Activated CD8-positive, alpha-beta memory T cell treated with anti-CD3 and anti-CD28 coated beads for 1 hour (primary cell): ENCODE measurements at places on chromosomes 1 and 21.

DNA sequence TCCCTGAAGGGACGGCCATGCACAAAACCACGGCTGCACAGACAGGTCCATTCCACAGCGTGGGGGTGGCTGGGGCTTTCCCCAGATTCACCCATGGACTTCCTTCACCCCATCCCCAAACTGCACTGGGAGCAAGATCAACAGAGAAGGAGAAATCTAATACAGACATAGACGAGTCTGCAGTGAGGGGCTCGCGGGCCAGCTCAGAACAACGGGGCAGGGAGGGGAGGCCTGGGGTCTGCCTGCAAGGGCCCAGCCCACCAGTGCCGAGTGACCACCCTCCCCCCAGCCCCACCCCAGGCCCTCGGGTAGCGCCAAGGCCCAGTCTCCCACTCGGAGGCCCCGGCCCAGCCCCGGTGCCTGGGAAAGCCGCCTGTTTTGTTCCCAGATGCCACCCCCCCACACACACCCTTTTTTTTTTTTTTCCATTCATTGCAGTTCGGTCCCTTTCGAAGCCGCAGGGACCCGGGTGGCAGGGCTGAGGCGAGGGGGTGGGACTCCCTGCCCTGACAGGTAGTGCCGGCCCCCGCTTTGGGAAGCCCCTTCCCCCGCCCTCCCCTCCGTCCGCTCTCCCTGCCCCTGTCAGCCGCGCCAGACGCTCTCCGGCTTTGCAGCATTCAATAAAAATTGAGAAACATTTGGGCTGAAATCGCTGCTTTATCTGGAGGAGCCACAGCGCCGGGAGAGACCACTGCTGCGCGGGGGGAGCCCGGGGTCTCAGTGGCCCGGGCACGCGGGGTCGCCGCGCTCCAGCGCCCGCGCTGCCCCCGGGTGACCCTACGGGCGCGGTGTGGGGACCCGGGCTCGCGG lies 543 bp upstream of the EPHB2 start:
- DNase-seq: no peak

- no peak for DNase-seq
These were observed 19.9 kb downstream of the ACOT11 start for GRCh38 chr1:54567961-54568360.

GRCh38 chr21:16353764-16354163 lies 624.0 kb downstream of the USP25 start:
- DNase-seq: no peak

DNA sequence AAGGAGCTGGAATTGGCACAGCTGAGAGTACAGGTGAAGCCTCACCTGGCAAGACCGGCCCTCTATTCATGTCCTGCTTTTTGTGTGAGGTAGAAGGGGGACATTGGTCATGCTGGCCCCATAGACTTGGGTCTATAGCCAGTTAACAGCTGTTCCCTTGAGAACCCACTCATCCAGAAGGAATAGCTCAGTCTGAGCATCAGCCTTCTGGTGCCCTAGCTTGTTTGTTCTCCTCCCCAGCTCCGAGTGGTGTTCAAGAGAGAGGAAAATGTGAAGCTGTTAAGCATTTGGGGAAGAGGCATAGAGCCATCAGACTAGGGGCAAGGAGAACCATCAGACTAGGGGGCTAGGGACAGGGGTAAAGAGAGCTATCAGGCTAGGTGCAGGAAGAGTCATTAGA lies 290.9 kb downstream of the SIPA1L2 start:
- no peak for DNase-seq

DNA sequence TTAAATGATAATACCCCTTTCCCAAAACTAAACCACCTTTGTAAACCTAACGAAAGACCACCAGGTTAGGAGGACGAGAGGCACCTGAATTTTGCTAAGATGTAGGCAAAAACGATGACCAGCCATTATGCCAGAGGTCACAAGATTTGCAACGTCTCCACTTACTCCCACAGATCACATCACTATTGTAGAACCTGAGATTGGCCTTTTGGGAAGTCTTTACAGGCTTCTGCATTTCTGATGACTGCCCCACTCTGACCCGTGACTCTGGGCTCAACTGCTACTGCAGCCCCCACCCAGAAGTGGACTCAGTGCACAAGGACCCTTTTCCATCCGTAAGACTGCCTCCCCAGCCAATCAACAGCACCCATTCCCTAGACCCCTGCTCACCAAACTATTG lies 36.4 kb upstream of the COL6A2 start:
- no peak for DNase-seq

GRCh38 chr1:206508956-206509355 lies 1.6 kb downstream of the RASSF5 start:
- no peak for DNase-seq

- DNase-seq: no peak
These were observed 1279.6 kb downstream of the KCNT2 start for GRCh38 chr1:195328681-195329080.

DNA sequence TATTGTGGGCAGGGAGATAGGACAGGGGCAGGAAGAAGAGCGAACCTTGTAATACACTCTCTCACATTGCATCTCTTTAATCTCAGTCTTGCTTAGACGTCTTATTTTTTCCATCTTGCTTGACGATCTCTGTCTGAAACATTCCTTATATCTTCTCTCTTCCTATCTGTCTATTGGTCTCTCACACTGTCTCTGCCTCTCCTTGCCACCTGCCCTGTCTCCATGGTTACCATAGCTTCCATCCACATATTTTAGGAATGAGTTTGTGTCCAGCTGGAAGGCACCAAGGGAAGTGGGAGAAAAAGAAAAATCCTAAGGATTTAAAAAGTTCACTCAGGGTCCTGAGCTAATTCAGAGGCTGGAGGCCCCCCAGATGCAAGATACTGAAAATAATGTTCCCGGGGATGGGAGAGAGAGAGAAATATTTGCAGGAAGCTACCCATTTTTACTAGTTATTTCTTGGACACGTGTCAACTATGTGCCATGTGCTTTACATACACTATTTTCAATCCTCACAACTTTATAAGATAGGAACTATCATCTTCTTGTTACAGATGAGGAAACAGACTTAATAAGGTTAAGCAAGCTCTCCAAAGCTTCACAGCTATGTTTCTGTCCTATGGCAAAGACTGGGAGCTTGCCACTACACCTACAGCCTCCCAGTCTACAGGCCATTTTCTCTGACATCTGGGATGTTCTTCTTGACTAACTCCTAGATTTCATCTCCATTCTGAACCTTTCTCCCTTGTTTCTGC lies 933 bp downstream of the ANKRD34A start:
- no peak for DNase-seq

DNA sequence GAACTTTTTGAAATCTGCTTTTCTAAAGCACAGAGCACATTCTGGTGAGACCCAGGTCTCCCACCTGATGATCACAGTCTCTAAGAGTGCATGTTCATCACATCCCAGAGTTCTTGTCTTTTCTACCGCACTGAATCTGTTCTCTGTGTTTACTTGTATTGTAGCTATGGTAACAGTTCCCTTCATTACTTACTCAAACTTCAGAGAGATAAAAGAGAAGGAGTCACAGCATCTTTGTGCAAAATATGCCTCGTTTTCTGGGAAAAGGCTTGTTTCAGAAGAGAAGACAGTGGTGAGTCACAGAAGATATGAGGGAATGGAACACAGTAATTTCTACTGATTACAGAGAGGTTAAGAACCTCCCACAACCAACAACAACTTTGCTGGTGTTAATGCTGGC lies 580.6 kb downstream of the PLA2G4A start:
- DNase-seq: no peak

GRCh38 chr1:59814901-59815825 lies at the start of gene HOOK1:
Gene HOOK1 (plus strand): TSS chr1:59814949. CDS start chr1:59815118, 169 bp downstream.
- no peak for DNase-seq

DNA sequence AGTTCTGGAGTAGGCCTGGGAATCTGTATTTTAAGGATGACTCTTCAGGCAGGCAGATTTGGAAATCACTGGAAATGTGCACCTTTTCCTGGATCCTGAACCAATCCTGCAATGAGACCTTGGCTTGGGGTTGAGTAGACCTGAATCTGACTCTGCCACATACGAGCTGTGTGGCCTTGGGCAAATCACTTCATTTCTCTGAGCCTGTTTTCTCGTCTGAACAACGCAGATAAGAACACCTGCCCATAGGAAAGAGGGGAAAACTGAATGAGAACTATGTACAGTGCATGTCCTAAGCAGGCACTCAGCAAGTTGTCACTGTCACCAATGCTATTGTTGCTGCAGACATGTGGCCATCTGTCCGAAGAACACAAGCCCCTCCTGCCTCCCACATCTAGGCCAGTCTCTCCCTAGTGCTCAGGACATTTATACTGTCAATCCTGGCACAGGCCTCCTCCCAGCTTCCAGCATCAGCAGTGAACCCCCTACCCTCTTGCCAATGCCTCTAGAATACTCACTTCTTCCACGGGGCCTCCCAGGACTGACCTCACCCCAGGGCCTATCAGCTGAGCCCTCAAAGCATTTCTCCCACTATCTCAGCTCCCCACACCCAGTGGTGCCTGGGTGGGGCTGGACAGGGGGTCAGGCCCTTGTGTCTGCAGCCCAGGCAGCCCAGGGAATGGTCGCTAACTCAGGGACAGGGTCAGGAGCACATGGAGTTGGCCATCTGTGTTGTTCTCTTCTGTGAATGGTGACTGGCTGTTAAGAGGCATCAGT lies 88.8 kb upstream of the ZBTB40 start:
- no peak for DNase-seq

DNA sequence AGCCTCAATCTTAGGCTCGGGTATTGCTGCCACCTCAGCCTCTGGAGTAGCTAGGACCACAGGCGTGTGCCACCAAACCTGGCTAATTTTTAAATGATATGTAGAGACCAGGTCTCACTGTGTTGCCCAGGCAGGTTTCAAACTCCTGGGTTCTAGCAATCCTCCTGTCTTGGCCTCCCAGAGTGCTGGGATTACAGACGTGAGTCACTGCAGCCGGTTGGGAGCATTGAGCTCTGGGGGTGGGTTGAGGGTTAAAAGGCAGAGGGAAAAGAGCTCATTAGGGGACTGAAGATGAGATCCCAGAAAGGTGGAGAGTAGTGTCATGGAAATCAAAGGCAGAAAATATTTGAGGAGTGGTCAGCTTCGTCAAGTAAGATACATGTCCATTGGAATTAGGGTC lies 7.1 kb downstream of the RAD54L start:
- DNase-seq: no peak

DNA sequence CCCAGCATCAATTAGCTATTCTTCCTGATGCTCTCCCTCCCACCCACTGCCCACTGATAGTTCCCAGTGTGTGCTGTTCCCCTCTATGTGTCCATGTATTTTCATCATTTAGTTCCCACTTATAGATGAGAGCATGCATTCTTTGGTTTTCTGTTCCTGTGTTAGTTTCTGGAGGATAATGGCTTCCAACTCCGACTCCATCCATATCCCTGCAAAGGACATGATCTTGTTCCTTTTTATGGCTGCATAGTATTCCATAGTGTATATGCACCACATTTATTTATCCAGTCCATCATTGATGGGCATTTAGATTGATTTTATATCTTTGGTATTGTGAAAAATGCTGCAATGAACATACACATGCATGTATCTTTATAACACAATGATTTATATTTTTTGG lies 30.2 kb downstream of the DISC1 start:
- no peak for DNase-seq

- DNase-seq: no peak
These were observed 14.2 kb downstream of the ABCA4 start for GRCh38 chr1:94106716-94107115.

GRCh38 chr1:223089250-223089649 lies 53.8 kb downstream of the TLR5 start:
- DNase-seq: no peak

DNA sequence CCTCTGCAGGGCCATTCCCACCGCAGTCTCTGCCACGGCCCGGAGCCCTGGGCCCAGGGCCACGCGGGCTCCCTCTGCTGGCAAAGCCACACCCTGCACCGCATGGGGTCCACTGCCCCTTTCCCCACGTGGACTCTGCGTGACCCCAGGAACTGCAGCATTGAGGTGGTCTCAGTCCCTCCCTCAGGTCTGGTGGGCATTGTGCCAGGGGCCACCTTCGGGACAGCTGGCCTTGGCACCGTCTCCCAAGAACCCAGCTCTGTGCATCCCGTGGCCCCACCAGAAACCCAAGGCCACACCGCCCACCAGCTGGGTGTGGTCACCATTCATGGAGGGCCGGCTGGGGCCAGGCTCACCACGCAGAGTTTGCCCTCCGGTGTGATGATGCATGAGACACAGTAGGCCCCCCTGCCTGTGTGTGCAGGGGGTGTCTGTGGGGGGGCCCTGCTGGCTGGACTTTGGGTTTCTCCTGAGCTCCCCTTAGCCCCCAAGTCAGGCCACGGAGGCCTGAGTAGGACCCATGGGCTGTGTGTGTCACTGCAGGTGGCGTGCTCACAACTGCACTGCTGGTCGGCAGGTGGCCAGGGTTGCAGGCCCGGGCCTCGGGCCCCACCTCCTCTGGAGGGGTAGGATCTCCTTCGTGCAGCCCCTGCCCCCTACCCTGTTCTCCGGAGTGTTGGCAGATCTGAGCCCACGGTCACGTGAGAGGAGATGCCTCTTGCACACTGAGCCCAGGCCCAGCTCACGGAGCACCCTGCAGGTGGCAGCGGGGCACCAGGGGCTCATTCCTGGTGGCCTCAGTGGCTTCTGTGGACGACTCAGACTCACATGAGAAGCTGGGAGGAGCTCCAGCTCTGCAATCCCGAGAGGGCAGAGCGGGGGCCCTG lies 5.8 kb downstream of the VWA1 start:
- DNase-seq: no peak

- no peak for DNase-seq
These were observed 280.8 kb upstream of the DPYD start for GRCh38 chr1:98201666-98202081.

- no peak for DNase-seq
These were observed 10.0 kb downstream of the ADAMTS1 start for GRCh38 chr21:26835027-26835713.

- DNase-seq: peak; percentile 1
These were observed 499.2 kb downstream of the OMA1 start for GRCh38 chr1:58047265-58047858.

GRCh38 chr1:68112835-68113243 lies 62.4 kb upstream of the DIRAS3 start:
- DNase-seq: no peak

DNA sequence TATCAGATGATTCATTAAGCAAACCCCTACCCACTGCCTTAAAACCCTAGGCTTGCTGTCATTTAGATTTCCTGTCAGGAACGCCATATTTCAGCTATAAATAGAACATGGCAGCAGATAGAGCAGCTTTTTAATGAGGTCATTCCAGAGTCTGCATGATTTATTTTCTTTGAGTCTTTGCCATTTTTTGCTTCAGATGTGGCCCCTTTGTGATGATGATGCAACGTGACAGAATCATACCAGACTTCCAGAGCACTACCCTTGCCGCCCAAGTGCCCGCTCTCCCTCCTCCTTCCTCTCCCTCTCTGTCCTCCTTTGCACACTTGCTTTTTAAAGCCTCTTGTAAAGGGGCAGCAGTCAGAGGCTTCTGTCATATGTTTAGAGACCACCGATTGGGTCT lies 55.5 kb upstream of the TRIM67 start:
- DNase-seq: no peak

DNA sequence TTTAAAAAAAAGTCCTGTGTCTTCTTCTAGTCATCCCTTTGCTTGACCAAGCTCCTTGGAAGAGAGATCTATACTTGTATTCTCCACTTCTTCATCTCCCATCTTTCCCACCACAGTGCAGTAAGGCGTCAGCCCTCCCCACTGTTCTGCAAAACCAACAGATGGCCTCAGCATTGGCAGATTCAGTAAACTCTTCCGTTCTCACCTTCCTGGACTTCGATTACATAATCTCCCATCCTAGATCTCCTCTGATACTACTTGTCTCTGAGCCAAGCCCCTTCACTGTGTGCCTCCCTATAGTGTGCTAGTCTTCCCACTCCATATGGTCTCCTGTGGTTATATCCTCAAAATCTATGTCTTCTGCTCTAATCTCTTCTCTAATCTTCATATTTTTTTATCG lies 1.6 kb upstream of the COLGALT2 start:
- DNase-seq: no peak
